ENCODE measurements at places on chromosomes 4 and X. TPM values are rescaled to one million over a fixed set of nuclear protein-coding genes. Genes with fewer than 3 reads are reported as not detected.

RNF150 gene
- total RNA-seq, result 1.4 TPM

GAGE12F gene
- total RNA-seq, result not detected

MSX1 gene
- total RNA-seq, result not detected

SNX12 gene
- total RNA-seq, result 13.1 TPM

LIMCH1 gene
- 2.0 TPM for total RNA-seq

VMA21 gene
- total RNA-seq, result 20.6 TPM

TMEM156 gene
- total RNA-seq, result 0.70 TPM

F9 gene
- 98.4 TPM for total RNA-seq

- no peaks in the 10 kb centered on the region for H3K4me1 ChIP-seq
- no peaks in the 10 kb centered on the region for H3K27me3 ChIP-seq
- no peak for DNase-seq
- H3K4me3 ChIP-seq, result no peak overlapping the region
- H3K36me3 ChIP-seq, result no peaks in the 10 kb centered on the region
These were observed 70.5 kb downstream of the AGTR2 start for GRCh38 chrX:116241001-116241400.

DNA sequence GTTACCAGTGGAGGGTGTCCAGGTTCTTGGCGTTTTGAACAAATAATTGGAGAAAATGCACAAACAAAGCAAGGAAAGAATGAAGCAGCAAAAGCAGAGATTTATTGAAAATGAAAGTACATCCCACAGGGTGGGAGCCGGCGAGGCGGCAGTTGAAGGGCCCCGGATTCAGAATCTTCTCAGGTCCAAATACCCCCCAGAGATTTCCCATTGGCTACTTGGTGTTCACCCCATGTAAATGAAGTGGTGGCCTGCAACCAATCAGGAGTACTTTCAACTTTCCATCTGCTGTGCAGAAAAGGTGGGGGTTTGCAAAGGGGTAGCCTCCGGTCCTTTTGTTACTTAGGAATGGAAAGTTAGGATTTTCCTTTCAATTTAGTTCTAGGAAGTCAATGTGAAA is 1447.0 kb downstream of the C4orf33 start:
- no peaks in the 10 kb centered on the region for H3K4me1 ChIP-seq
- DNase-seq, result no peak
- no peak overlapping the region for H3K4me3 ChIP-seq
- H3K27me3 ChIP-seq, result no peaks in the 10 kb centered on the region
- H3K36me3 ChIP-seq, result no peaks in the 10 kb centered on the region

DNA sequence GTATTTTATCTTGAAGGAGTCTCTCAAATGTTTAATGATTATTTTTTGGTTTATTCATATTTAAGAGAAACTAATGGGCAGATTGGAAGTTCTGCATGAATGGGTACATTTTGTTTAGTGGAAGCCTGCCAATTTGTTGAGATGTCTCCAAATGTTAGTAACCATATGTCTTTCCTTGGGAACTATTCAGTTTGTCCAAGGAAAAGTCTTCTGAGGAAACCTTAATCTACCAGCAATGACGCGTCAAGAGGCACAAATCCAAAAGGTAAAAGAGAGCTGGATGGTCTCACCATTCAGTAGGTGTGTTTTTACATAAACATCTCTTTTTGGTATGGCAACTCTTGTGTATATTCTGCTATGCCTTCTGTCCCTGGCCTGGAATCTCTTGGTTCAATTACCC is 37.4 kb upstream of the NDST3 start:
- no peak overlapping the region for H3K4me3 ChIP-seq
- H3K36me3 ChIP-seq, result no peaks in the 10 kb centered on the region
- H3K27me3 ChIP-seq, result no peaks in the 10 kb centered on the region
- no peaks in the 10 kb centered on the region for H3K4me1 ChIP-seq
- H3K27ac ChIP-seq, result no peak overlapping the region

DNA sequence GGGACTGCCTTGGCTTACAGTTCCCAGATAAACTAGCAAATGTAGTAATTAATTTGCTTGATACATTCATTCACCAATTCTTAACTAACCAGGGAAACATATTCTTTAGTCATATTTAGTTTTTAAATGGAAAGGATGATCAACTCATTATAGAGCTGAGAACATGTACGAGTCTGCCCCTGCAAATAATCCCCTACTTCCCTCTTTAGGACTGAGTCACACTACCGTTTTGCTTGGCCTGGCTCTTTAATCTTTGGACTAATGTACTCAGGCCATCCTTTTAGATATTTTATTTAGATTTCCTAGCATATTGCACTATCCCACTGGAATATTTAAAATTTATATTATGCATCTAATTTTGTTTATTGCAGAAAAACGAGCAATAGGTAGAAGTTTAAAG is 105.5 kb upstream of the LCORL start:
- H3K4me1 ChIP-seq, result no peaks in the 10 kb centered on the region
- no peak for DNase-seq
- no peak overlapping the region for H3K27ac ChIP-seq

DNA sequence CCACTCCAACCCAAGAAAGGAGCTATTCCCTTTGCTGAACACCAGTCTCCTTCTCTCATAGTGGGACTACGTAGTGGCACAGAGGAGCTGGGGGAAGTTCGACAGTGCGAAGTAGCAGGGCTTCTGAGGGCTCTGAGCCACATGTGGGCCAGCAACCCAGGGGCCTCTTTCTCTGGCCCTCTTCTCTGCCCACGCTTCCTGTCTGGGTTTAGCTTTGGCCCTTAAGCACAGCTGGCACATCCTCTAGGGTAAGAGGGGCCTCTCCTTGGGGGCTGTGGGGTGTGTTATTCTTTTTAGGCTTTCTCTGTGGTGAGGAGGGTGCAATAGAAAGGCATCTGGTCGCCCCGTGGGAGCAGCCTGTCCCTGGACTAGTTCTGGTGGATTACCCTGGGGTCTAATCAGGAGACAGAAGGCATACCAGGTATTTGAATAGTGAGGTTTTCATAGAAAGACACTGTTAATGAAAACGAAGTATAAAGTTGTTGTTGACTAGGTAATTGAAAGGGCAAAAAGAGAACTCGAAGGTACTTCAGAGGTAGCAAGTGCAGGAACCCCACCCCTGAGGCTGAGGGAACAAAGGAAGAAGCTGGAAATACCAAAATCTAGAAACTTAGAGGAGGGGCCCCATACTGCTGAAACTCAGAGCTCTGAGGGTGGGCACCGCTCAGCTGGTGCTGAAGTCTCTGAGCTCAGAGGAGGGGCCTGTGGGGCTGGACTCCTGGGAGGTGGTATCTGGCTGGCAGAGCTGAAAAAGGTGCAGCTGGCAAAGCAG is 151.9 kb upstream of the RPS6KA3 start:
- no peak overlapping the region for H3K27ac ChIP-seq
- H3K27me3 ChIP-seq, result peaks cover 4% of the 10 kb centered on the region
- no peak for DNase-seq
- no peaks in the 10 kb centered on the region for H3K4me1 ChIP-seq
- no peak overlapping the region for H3K4me3 ChIP-seq
- H3K36me3 ChIP-seq, result no peaks in the 10 kb centered on the region

GRCh38 chr4:82642331-82642730 is 80.5 kb upstream of the TMEM150C start:
- no peak overlapping the region for H3K4me3 ChIP-seq
- H3K27me3 ChIP-seq, result no peaks in the 10 kb centered on the region
- DNase-seq, result no peak
- no peaks in the 10 kb centered on the region for H3K36me3 ChIP-seq
- no peak overlapping the region for H3K27ac ChIP-seq
- no peaks in the 10 kb centered on the region for H3K4me1 ChIP-seq

DNA sequence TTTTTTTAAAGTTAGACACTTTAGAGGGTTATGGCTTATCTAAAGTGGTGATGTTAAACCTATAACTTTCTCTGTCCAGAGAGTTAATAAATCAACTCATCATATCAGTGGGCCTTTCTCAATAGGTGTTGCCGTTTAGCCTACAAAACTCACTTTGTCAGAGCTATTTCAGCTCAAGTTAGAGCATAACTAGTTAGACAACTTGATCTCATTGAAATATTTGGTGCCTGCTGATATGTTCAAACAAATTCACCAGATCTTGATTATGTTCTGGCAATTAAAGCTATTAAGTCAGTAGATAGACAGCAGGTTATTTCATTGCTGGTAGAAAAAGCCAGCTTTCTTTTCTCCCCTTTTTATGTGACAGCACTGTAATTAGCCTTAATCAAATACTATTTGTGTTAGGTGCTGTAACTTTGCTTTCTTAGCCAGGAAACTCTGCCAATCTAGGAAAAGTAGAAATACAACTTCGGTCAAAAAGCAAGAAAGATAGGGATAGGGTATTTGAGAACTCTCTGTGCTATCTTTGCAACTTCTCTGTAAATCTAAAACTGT is 191.8 kb downstream of the MAML3 start:
- no peak overlapping the region for H3K27ac ChIP-seq
- H3K27me3 ChIP-seq, result no peaks in the 10 kb centered on the region
- no peaks in the 10 kb centered on the region for H3K36me3 ChIP-seq
- no peak overlapping the region for H3K4me3 ChIP-seq
- H3K4me1 ChIP-seq, result peaks cover under 1% of the 10 kb centered on the region

DNA sequence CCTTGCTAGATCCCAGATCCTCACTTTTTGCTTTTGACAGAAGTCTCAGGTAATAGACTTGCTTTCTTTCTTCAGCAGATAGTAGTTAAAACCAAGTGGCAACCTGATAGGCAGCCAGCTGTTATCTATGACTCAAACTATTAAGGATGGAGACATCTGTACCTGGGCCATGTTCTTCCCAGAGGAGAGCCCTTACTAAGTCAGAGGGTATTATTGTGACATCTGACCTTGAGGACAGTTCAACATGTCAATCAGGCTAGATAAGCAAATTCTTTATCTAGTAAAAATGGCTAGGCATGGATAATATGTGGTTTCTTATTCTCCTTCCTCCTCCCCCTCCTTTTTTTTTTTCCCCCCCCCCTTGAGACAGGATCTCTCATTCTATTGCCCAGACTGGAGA is 39.2 kb downstream of the TRIM2 start:
- no peak overlapping the region for H3K27ac ChIP-seq
- no peaks in the 10 kb centered on the region for H3K4me1 ChIP-seq
- DNase-seq, result no peak
- no peak overlapping the region for H3K4me3 ChIP-seq

- no peaks in the 10 kb centered on the region for H3K27me3 ChIP-seq
- H3K36me3 ChIP-seq, result no peaks in the 10 kb centered on the region
- DNase-seq, result no peak
These were observed 367.3 kb upstream of the CASK start for GRCh38 chrX:42290608-42291007.

GRCh38 chrX:70454441-70455365 is 10.1 kb downstream of the DLG3 start:
- no peaks in the 10 kb centered on the region for H3K36me3 ChIP-seq
- peak overlapping the region; percentile 51 for H3K27ac ChIP-seq
- H3K27me3 ChIP-seq, result no peaks in the 10 kb centered on the region

DNA sequence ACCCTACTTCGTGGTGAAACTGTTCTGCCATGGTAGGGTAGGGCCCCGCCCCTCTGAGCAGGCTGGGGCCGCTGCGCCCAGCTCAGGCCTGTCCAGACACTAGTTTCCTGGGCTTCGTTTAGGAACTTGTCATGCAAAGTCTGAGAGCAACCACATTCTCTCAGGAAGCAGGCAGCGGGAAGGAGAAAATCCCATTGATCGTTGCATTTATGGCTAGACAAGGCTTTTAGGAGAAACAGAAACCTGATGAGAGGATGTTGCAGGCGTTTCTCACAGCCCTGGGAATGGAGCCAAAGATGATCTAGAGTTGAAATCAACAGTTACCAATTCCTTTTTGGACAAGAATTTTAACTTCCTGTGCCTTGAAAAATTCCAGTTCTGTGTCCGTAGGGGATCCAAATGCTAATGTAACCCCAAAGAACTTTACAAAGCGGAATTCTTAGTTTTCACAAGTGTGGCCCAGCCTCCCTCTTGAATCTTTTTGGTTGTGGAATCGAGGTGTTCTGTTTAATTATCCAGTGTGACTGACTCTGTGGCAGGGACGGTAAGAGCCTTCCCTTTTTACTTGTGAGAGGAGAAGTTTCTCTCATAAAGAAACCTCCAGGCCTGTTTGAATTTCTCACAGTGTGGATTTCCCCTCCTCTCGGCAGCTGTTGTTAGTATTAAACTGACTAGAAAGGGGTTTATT is 4.5 kb upstream of the CXCL9 start:
- no peaks in the 10 kb centered on the region for H3K27me3 ChIP-seq
- no peak overlapping the region for H3K4me3 ChIP-seq
- no peaks in the 10 kb centered on the region for H3K36me3 ChIP-seq
- H3K27ac ChIP-seq, result peak overlapping the region; percentile 28
- no peak for DNase-seq

DNA sequence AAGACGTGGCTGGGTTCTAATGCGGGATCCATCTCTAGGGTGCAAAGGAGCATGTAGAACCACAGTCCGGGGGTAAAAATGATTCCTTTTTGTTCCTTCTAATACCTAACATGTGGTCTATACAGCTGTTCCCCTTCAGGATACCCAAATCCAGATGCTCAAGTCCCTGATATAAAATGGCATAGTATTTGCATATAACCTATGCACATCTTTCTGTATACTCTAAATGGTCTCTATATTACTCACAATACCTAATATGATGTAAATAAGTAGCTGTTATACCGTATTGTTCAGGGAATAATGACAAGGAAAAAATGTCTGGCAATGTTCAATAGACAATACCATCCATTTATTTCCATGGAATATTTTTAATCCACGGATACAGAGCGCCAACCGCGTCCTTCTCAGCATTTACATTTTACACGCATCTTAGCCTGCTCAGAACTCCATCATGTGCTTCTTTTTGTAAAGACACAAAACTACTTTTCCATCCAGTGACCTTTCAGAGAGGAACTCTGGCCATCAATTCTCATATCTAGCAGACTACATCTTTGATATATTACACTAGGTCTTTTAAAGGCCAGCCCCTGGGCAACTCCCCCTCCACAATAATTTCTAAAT is 31.9 kb downstream of the ACSL1 start:
- DNase-seq, result no peak
- peaks cover 67% of the 10 kb centered on the region for H3K36me3 ChIP-seq
- H3K27me3 ChIP-seq, result no peaks in the 10 kb centered on the region

GRCh38 chr4:75995727-75996126 is 5.0 kb upstream of the SDAD1 start:
- no peak for DNase-seq
- H3K27ac ChIP-seq, result no peak overlapping the region
- no peaks in the 10 kb centered on the region for H3K27me3 ChIP-seq
- no peak overlapping the region for H3K4me3 ChIP-seq

GRCh38 chr4:111986095-111986494 is 159.2 kb upstream of the FAM241A start:
- H3K36me3 ChIP-seq, result no peaks in the 10 kb centered on the region
- H3K4me1 ChIP-seq, result peaks cover 1% of the 10 kb centered on the region
- no peak for DNase-seq
- H3K4me3 ChIP-seq, result no peak overlapping the region
- H3K27ac ChIP-seq, result no peak overlapping the region

GRCh38 chrX:65601530-65602220 is 65.8 kb upstream of the MSN start:
- H3K27me3 ChIP-seq, result no peaks in the 10 kb centered on the region
- no peaks in the 10 kb centered on the region for H3K4me1 ChIP-seq
- H3K4me3 ChIP-seq, result no peak overlapping the region
- peak overlapping the region; percentile 57 for H3K27ac ChIP-seq

- no peak overlapping the region for H3K27ac ChIP-seq
- no peaks in the 10 kb centered on the region for H3K27me3 ChIP-seq
- no peak for DNase-seq
- no peaks in the 10 kb centered on the region for H3K36me3 ChIP-seq
These were observed 322.7 kb downstream of the PDHA2 start for GRCh38 chr4:96162636-96163035.

GRCh38 chr4:83022724-83023450 is 12.1 kb upstream of the COPS4 start:
- no peaks in the 10 kb centered on the region for H3K36me3 ChIP-seq
- DNase-seq, result no peak
- H3K4me1 ChIP-seq, result no peaks in the 10 kb centered on the region
